ENCODE measurements at places on chromosomes 13 and 19.

DNA sequence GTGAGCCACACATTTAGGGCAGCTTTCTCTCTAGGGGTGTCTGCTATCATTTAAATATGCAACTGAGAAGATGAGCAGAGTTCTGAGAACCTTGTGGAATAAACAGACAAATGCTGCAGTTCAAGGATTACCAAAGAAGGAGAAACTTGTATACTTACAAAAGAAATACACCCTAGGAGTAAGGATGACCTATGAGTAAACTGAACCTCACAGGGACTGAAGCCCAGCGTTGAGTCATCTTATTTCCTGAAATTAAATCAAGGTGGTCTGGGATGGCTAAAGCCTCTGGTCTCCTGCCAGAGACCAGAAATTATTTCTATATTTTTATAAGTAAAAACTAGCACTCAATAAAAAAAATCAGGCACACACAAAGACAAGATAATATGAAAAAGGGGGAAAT is 40.1 kb downstream of the FAM216B start:
- no peak for DNase-seq

- no peak for DNase-seq
Observed at GRCh38 chr13:84651705-84652104, 769.4 kb upstream of the SLITRK1 start.

GRCh38 chr13:99335603-99336002 is 28.4 kb upstream of the GPR183 start:
- no peak for DNase-seq

DNA sequence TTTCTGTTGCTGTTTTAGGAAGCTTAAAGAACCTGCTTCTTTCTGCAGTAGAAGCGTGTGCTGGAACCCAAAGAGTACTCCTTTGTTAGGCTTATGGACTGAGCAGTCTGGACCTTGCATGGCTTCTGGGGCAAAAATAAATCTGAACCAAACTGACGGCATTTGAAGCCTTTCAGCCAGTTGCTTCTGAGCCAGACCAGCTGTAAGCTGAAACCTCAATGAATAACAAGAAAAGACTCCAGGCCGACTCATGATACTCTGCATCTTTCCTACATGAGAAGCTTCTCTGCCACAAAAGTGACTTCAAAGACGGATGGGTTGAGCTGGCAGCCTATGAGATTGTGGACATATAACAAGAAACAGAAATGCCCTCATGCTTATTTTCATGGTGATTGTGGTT is 103.1 kb downstream of the TNFRSF19 start:
- DNase-seq = no peak

- no peak for DNase-seq
Observed at GRCh38 chr13:48151363-48152161, 56.7 kb upstream of the MED4 start.

DNA sequence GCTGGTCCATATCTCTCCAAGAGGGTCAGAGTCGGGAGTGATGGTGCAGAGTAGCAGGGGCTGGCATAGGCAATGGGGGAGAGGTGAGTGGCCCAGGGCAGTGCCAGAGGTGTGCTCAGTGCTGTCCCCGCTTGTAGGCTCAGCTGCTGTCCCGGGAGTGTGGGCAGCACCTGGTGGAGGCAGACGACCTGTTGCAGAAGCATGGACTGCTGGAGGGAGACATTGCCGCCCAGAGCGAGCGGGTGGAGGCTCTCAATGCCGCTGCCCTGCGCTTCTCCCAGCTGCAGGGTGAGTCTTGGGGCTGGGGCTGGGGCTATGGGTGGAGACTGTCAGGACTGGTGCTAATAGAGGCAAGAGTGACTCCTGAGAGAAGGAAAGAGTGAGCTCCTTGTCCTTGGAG is 39.3 kb downstream of the SPTBN4 start:
- DNase-seq = no peak

Measured in GOT3 (cell line).